ENCODE measurements at places on chromosomes 7 and 10.

DNA sequence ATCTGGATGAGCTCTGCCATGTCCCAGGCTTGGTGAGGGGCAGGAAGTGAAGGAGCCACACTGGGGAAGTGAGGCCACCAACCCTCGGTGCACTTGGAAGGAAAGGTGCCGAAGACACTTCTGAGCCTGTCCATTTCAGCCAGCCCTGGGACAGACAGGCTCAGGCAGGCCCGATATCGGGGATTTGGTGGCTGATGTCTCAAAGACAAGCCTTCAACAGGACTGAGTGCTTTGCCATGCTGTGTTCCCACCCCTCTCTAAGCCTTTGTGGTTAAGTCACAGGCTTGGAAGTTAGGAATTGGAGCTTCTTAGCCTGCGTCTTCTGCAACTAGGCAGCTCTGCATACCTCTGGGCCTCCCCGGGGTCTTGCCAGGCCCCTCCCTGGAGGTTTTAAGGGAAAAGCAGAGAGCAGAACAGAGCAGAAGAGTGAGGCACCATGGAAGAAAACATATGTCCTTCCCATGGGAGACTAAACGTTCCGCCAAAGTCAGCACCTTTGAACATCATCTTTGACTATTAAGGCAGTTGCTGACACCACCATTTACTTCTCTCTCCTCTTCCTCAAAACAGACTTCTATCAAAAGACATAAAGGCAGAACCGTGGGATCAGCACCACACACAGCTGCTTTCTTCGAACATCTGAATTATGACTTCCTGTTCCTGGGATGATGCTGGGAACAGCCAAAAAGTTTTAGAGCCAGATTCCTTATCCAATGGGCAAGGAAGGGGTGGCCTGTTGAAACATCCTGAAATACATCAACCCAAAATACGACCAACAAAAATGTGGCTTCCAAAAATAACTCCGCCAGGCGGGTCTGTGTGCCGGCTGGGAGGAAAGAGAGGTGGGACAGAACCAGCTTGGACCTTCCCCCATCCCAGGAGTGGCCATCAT, 71.8 kb downstream of the AFAP1L2 start:
- DNase-seq: no peak

DNA sequence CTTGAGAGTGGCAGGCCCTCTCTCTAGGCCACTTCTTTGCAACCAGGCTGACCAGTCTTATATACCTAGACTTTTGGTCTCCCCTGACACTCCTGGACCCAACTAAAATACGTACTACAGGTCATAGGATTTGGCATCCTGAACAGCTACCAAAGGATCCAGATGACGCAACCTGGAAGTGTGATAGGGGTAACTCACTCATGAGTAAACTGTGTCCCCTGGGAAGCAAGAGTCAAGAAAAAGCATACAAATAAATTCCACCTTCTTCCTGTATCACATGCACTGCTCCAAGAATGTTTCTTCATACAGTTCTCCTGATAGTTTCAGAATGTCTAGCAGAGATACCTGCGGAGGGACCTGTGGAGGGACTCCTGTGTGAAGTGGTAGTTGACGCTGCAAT, 172.3 kb downstream of the MDFIC start:
- DNase-seq: no peak

- DNase-seq: no peak
These were observed 64.8 kb downstream of the MRC1 start for GRCh38 chr10:17873946-17874345.

- DNase-seq: no peak
These were observed 332.7 kb downstream of the ADARB2 start for GRCh38 chr10:1404323-1405260.

DNA sequence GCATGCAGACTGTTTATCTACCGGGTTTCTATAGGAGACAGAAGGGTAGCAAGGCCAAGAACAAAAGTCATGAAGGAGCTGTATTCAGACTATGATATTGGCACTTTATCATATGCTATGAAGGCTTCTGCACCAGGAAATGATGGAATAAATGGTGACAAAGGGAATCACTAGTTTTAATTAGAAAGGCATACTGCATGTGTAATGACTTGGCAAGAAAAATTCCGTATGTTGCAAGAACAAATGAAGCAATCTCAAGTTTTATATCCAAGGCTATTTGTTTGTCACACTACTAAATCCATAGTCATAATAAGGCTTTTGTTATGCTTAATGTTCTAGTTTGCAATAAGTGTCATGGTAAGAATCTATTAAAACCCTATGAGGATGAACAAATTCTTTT, 230.9 kb downstream of the ZEB1 start:
- DNase-seq: no peak

- no peak for DNase-seq
These were observed 101.7 kb upstream of the LEP start for GRCh38 chr7:128139406-128139805.

DNA sequence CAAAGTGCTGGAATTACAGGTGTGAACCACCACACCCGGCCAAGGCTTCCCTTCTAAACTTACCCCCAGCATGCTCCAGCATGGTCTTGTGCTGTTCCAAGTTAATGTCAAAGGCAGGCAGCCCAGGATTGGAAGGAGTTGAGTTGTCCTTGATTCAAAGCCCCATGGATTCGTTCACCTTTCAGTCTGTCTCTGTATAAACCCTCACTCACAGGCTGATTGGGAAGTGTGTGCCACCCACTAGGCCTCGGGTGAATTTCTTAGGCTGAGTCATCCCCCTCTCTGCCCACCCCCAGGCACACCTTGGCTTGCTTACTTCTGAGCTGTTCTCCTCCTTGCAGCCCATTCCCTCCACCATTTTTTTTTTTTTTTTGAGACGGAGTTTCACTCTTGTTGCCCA, 13.3 kb upstream of the PRDX3 start:
- no peak for DNase-seq

DNA sequence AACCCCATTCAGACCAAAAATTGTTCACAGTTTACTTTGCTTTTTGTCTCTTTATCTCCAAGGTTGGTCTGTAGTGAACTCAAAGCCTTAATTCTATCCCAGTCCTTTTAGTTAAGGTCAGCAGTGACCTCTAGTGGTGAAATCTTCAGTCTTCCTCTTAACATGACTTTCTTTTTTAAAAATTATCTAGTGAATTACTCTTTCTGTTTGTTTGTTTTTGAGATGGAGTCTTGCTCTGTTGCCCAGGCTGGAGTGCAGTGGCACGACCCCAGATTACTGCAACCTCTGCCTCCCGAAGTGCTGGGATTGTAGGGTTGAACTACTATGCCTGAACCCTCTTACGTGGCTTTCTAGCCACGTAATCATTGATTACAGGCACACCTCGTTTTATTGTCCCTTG, 25.0 kb downstream of the ZNF487 start:
- peak; percentile 57 for DNase-seq

DNA sequence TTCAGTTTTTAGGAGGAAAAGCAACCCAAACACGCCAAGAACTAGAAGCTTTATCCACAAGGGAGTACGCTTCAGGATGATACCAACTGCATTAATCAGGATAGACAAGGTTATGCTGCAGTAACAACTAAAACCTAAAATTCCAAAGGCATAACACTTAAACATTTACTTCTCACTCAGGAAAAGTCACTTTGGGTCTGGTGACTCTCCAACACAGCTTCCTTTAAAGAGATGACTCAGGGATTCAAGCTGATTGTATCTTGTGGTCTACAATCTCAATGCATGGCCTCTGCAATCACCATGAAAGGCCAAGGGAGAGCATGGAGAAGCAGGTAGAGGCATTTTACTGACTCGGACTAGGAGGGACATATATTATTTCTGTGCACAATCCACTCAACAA, 315.8 kb downstream of the KCNMA1 start:
- no peak for DNase-seq

DNA sequence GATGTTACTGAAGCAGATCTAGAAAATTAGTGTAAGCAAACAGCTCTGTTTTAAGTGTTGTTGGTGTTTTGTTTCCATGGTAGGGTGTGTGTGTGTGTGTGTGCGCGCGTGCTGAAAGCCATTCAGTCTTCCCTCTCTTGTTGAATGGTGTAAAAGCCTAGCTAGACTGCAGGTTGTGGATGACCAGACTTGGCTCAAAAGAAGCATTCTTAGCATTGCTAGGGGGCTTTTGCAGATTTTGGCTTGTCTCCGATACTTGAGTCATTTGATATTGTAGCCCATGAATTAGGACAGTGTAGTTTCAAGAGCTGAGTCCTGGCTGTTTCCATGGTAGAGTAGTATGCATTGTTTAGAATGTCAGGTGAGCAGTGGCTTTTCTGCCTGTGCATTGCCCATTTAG, 99.1 kb downstream of the SND1 start:
- DNase-seq: no peak

DNA sequence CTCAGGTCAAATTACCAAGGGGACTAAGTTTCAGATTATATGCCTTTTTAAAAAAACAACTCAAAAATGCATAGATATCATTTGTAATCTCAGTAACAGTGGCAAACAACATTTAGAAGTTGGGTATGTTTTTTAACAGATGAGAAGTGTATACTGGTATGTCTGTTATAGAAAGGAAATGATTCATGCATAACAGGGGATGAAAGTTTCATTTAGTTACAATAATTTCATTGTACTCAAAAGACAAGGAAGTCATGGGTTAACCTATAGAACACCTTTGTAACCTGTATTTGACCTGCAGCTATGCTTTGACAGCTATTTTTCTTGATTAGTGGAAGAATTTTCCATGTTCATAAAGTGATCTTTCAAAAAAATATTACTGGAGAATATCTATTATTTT, 35.4 kb upstream of the FAM133B start:
- DNase-seq: no peak

- no peak for DNase-seq
These were observed 478.6 kb downstream of the LRMDA start for GRCh38 chr10:75910032-75910431.

- no peak for DNase-seq
These were observed 11.8 kb downstream of the MAFK start for GRCh38 chr7:1542329-1542728.

DNA sequence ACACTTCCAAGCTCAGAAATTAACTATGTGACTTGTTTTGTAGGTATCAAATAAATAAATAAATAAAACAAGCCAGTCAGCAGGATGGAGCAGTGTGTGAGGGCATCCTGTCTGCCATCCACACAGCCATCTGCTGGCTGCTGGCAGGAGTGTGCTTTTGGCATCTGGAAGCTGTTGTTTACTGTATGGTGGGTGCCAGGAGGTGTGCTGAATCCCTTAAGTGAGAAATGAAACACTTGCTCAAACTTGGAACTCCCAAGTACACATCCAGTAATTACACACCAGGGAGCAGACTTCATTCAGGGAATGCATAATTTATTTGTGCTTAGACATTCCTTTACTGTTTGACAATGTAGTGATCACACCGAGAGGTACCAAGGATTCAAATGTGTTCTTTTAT, 16.9 kb upstream of the TAX1BP1 start:
- DNase-seq: no peak

DNA sequence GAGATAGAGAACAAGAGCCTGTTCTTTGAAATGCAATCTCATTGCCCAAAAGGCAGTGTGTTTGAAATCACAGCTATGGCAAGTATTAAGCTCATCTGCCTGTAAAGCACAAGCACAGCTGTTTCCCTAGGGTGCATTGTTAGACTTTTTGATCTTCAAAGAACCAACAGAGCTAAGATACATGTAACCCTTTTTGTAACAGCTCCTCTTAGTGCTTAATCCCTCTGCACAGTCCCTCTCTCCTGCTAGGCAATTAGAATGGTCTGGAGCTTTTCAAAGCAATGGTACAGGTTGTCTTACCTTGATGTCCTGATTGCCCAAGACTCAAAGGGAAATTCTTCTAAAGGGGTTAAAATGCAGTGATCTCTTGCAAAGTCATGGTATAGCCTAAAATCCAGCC, 249.6 kb upstream of the CHRM2 start:
- DNase-seq: no peak
